ENCODE measurements at places on chromosomes 4 and X.
A peak's percentile ranks its signal among the peaks of the same experiment; 100 is the strongest.

DNA sequence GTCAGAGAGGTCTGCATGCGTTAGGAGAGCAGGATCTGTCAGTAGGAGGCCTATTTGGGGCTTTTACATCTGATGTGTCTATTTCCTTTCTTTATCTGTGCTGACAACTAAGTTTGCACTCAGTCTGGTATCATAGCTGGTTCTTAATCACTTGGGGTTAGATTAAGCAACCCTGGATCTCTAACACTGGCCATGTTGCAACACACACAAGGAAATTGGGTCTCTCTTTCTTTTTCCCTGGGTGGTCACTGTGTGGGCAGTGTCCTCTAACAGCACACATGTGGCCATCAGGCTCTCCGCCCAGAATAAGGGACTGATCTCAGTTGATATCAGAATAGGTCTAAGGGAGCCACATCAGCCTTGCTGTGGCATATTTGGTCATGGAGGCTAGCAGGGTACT, 38.9 kb downstream of the IGFBP7 start:
- no peak for DNase-seq

DNA sequence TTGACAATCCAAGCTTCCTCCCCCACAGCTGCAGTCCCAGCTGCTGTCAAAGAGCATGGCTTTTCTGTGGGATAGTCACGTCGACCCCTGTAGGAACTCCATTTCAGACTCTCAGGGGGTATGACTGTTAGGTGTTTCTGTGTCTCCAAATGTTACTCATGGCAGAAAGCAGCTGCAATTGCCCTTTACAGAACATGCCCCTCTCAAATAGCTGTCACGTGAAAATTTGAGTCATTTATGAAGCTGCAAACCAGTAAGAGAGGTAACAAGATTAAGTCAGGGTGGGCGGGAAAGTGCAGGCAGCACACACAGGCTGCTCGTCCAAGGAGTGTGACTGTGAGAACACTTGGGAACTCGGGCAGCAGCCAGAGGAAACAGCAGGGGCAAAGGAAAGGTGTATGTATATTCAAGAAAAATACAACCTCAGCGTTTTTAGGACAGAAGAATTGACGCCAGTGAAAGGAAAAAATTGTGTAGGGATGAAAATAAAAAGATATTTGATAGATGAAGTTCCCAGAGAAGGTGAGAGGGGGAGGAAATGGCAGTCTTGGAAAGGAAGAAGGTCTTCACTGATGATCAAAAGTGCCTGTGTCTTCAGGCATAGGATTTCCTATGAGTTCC, 66.5 kb upstream of the TMEM184C start:
- no peak for DNase-seq

GRCh38 chr4:119040694-119041185, 94.9 kb upstream of the MYOZ2 start:
- no peak for DNase-seq

DNA sequence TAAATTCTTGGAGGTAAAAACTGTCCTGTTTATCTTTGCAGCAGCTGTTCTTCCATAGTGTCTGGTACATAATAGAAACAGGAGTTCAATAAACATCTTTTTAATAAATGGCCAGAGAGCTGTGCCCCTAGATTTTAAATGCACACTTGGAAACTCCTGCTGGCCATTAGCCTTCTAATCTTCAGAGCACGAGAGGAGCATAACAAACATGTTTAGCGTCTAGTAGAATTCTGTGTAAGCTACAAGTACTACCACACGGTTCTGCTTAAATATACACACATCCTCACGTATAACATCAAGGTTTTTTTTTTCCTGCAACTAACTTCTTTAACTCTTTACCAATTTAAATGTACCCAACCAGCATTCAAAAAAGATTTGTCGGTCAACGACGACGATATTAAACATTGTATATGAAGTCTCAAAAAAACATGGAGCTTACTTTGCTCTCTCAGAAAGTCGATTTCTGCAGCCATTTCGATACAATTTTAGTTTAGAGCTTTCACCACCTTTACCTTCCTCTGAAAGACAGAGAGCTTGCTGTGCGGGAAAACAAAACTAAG, 628 bp downstream of the SCLT1 start:
- DNase-seq: peak; percentile 39

- DNase-seq: no peak
Observed at GRCh38 chr4:93061826-93062225, 758.1 kb downstream of the GRID2 start.

DNA sequence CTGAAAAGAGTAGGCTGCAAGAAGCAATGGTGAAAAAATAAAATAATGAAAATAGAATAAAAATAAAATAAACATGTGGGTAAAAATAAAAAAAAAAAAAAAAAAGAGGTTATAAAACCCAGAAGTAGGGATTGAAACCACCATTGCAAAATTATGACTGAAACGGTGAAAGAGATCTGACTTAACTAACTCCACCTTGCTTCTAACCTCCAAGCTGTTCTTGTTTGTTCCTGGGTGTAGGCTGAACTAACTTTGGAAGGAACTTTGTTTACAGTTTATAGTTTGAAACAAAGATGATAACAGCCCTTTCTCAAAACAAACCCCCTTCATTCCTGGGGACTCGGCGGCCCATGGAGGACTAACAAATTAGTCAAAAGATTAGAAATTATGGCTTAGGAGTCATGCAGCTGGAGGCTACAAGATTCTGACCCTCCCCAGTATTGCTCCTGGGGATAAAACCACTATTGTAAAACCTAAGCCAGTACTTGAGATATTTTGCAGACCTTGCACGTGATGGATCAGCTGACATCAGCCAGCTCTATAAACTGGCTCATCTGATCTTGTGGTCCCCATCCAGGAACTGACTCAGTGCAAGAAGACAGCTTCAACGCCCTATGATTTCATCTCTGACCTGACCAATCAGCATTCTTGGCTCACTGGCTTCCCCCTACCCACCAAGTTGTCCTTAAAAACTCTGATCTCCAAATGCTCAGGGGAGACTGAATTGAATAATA, 30.4 kb downstream of the DDX60L start:
- DNase-seq: no peak

- DNase-seq: no peak
Observed at GRCh38 chr4:83152746-83153145, 38.2 kb upstream of the PLAC8 start.

DNA sequence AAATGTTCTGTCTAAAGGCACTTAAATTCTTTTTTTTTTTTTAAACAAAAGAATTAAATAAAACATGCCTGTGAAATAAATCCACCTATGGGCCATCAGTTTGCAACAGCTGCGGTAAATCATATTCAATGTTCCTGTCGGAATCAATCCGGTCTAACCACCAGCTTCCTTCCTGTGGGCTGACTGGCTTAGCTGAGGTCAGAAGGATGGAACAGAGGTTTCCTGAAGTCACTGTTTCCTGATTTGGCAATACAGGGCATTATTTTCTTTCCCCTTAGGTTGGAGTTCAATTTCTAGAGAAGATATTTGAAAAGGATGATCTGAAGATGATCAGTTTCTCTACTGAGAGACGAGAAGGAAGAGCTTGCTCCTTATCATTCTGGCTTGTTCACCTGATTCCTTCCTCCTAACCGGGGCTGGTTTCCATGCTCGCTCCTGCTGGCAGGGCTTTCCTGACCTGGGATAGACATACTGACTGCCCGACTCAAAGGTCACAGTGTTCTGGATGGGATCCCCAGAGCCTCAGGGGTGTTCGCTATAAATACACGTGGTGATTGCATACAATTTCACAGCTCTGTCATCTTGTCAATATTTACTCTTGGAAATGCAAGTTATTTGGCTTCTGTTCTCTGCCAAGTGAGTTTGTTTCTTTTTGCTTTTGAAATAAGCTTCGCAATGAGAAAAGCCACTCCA, 21.7 kb downstream of the PDLIM3 start:
- no peak for DNase-seq

- DNase-seq: no peak
Observed at GRCh38 chr4:66178906-66179305, 508.6 kb upstream of the EPHA5 start.

GRCh38 chrX:144730471-144730870, 516.8 kb upstream of the SPANXN1 start:
- no peak for DNase-seq

DNA sequence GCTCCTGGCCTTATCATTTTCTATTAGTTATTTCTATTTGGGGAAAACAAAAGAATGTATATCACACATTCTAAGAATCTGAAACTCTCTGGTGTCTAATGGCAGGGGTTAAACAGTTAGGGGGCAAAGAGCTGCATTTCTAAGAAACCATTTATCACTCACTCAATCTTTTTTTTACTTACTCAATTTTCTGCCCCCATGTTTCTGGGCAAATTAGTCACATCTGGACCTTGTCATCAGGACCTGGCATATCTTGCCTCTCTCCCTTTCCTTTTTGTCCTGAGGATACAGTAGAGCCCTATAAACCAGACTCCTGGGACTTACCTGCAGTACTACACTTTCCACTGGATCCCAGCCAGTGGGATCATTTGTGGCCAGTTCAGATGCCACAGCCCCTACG, 89.1 kb downstream of the ANXA3 start:
- no peak for DNase-seq

- DNase-seq: no peak
Observed at GRCh38 chr4:183304067-183304466, 16.0 kb downstream of the CLDN22 start.

DNA sequence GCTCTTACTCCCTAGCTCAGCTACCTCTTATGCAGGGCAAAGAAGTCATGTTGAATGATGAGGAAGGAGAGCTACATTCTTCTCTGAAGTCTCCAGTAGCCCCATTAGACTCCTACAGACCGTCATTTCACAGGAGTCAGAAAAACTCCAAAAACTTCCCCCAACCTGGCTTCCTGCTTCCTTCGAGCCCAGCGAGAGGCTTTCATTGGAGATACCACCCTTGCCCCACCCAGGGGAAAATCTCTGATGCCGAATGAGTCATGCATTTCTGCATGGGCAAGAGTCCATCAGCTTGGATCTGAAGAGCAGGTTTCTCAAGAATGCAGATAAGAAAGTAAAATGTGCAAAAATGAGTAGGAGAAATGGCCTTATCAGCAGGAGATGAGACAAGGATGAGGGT, 53.0 kb downstream of the ARSF start:
- no peak for DNase-seq

- DNase-seq: no peak
Observed at GRCh38 chrX:103442536-103442901, 66.2 kb downstream of the BEX3 start.

- DNase-seq: no peak
Observed at GRCh38 chr4:75845992-75846391, 56.3 kb downstream of the PPEF2 start.

- peak; percentile 85 for DNase-seq
Observed at GRCh38 chr4:110005461-110006056, 92.9 kb downstream of the EGF start.

DNA sequence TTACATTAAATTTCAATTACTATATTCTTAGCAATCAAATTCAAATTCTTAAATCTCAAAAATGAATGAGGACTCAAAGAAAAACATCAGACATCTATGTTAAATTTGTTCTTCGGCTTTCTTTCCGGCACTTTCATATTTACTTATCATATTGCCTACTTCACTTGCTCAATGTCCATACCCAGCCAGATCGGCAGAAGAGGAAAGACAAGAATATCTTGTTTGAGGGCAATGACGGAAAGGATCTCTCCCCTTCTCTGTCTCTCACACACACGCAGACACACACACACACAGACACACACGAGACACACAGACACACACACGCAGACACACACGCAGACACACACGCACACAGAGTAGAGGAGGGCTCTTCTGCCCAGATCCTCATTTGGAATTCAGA, 13.2 kb upstream of the IRF2 start:
- DNase-seq: no peak

DNA sequence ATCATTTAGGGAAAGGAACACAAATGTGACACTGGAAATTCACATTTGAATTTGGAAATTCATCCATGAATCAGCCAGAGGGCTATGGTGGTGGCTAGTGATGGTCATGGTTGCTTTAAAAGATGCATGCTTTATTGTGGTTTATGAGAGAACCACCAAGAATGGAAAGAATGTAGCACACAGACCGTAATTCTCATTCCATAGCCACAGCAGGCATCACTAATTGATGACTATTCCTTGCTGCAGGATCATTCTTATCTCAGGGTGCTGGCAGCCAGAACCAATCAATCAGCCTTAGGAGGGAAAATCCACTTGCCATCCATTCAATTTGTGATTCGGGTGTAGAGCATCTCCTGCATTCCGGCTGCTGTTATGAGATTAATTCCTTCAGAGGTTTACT, 115.6 kb downstream of the DHRSX start:
- DNase-seq: no peak

DNA sequence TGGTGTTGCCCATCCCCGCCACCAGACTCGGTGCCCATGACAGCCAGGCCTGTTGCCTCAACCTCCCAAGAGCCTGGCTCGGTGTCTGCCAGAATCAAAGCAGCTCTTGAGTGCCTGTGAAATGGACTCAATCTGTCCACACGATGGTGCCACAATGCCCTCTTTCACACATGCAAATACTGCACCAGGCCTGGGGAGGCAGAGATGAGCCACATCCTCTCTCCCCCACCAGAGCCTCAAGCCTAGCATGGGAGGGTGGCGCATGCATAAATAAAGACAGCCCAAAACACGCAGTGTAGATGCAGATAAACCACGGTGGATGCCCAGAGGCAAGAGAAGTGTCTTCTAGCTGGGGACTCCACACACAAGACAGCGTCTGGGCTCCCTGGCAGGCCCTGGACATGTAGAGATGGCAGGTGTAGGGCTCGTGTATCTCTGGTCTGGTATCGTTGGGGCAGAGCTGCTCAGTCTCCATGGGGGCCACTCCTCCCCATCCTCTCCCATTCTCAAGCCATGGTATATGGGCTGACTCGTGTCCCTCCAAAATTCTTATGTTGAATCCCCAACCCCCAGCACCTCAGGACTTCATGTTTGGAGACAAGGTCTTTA, 65.6 kb downstream of the JAKMIP1 start:
- DNase-seq: peak; percentile 75

DNA sequence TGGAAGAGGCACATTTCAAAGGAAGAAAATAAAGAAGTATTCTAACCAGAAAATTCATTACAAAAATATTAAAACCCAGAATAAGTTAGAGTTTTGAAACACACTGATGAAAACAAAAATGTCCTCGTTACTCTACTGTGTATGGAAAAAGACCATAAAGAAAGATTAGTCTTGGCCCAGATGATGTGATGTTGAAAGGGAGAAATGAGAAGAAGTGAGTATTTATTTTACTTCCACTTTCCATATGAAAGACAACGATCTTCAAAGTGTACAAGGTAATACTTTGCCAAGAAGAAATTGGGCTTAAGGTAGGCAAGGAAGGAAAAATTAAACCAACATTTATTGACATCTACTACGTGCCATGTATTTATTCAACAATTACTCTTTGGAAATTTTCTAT, 48.6 kb upstream of the EMCN start:
- DNase-seq: no peak

DNA sequence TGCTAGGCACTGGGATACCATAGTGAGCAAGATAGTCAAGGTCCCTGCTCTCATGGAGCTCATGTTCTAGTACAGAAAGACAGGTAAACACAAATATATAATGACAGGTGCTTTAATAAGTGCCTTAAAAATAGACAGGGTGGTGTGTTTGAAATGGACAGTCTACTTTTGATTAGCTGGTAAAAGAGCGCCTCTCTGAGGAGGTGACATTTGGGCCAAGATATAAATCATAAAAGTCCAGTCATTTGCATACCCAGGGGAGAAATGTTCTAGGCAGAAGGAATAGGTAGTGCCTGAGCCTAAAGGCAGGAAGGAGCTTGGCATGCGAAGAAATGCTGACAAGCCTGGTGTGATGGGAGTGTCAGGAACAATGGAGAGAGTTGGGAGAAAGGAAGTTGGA, 83.6 kb downstream of the DNAAF6 start:
- no peak for DNase-seq
